Stimulated activated CD4-positive, alpha-beta T cell treated with anti-CD3 and anti-CD28 coated beads, TNF-alpha, amount 100 ng/mL, for 1 hour (primary cell): ENCODE measurements at places on chromosomes 5 and 9.

GRCh38 chr5:171299851-171300250 is 9.2 kb upstream of the TLX3 start:
- DNase-seq = no peak

GRCh38 chr5:175850119-175850845 is 21.1 kb upstream of the CPLX2 start:
- no peak for DNase-seq

GRCh38 chr9:41229408-41230401 is 40.6 kb upstream of the ZNG1F start:
- DNase-seq = no peak

DNA sequence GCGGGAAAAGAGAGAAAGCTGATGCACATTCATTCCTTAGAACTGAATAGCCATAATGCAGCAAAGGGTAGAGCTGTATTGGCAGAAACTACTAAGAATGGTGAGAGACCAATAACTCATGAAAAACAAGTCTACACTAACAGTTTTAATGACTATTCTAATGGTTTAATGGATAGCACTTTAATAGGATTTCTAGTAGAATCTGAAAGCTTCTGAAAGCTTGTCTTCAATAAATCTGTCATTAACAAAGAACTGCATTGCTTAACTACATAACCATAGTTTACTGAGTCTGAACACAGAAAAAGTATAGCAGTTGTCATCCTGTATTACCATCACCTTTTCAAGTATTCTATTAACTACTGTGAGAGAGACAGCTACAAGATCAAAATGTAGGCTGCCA is 617.8 kb upstream of the DMAC1 start:
- DNase-seq = no peak

- DNase-seq = no peak
Measured at GRCh38 chr5:73027361-73027760, 71.5 kb downstream of the FCHO2 start.

- DNase-seq = no peak
Measured at GRCh38 chr9:90393365-90394152, 249.1 kb downstream of the DIRAS2 start.

DNA sequence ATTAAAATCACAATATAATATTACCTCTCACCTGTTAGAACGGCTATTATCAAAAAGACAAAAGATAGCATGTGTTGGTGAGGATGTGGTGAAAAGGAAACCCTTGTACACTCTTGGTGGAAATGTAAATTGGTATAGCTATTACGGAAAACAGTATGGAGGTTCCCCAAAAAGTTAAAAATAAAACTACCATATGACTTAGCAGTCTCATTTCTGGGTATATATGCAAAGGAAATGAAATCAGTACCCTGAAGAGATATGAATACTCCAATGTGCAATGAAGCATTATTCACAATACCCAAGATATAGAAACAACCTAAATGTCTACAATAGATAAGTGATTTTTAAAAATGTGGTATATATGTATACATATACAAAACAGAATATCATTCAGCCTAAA is 199.9 kb downstream of the SNX18 start:
- no peak for DNase-seq

GRCh38 chr9:72954431-72955125 is 1.7 kb upstream of the ALDH1A1 start:
- no peak for DNase-seq

GRCh38 chr9:31372799-31373587 is 1011.5 kb upstream of the ACO1 start:
- no peak for DNase-seq

- DNase-seq = no peak
Measured at GRCh38 chr5:138872841-138873465, 2.2 kb downstream of the LRRTM2 start.

DNA sequence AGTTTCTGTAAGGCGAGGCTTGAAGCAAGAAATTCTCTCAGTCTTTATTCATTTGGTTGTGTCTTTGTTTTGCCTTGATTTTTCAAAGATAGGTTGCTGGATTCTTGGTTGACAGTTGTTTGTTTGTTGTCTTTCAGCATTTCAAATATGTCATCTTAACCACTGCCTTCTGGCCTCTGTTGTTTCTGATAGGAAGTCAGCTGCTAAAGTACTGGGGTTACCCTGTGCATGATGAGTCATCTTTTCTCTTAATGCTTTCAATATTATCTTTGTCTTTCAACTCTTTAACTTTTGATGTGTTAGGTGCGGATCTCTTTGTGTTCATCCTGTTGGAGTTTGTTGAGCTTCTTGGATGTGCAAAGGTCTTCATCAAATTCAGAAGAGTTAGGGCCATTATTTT is 1571.3 kb downstream of the MAT2B start:
- no peak for DNase-seq

DNA sequence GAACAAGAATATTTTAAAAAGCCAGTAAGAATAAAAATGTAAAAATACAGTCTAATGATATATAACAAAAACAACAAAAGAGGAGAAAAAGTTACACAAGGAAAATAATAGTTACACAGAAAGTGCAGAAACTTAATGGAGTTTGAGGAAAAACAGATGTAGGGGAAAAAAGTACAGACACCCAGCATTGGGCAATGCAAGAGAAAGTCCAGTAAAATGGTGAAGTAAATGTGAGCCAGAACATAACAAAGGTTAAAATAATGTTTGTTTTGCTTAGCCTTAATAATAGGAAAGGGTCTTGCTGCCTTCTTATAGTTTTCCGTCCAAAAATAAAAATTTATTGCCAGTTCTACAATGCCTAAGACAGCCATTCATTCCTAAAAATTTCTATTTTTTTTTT is 364.2 kb downstream of the NNT start:
- DNase-seq = no peak

DNA sequence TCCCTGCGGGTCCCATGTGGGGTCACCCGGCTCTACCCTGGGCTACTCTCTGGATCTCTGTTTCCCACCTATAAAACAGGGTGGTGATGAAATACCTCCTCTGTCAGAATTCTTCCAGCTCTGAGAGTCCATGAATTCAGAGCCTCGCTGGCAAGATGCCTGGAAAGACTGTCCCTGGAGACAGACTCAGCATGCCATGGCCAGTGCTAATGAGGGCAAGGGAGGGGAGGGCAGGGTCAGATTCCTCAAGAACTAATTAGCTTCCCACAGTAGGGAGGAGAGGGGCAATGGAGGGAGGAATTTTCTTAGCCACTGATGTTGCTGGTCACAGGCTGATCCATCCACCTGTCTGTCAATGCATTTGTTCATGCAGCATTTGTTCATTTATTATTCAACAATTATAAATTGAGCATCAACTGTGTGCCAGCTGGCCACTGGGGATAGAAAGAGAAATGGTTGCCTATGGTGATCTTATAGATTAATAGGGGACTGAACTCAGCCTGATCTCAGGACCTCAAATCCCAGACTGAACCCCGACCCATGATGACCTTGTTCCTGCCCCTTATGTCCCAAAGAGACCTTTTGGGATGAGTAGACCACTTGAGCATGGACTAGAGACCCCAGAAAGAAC is 4.7 kb downstream of the SYNPO start:
- no peak for DNase-seq

DNA sequence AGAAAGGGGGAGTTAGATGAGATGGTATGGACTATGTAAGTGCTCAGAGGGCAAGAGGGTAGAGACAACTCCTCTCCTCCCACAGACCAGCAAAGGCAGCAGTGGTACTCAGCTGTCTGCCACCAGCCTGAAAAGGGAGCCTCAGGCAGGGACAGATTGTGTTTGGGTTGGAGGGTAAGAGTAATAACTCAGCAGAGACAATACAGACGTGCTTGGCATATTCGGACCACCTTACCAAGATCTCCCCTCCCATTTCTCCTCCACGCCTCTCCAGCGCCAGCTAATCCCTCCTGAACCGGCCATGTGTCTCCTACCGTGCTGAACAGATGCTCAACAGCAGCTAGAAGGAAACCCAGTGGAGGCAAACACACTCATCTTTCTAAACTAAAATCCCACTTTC is 180.8 kb downstream of the ASTN2 start:
- DNase-seq = no peak

DNA sequence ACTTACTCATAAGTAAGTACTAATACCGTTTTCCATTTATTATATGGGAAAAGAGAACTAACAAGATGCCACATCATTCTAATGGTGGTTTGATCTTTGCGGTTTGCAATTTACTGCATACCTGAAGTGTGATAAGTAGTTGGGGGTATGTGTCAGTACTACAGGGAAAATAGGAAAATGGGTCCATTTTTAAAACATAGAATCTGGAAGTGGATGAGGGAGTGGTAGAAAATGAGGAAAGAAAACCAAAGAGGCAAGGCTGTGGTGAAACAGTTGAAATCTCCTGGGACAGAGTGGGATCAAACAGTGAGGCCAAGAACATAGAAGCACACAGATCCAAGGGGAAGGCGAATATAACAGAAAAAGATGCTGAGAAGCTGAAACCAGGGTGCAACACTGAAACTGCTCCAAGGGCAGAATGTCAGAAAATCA is 6.7 kb downstream of the ADAMTSL1 start:
- DNase-seq = no peak

DNA sequence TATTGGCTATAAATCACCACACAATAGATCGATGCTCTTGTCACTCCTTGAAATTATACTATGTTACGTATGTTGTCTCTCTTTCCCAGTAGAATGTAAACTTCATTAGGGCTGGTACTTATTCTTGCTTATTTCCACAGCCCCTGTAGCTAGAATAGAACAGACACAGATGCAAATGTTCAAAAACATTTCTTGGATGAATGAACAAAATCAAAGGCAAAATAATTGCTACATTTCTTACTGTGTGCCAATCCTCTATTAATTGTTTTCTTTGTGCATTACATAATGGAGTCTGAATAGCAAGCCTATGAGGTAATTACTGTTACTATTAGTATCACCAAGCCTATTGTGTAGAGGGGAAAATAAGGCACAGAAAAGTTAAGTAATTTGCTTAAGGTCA is 725 bp upstream of the OR13C2 start:
- DNase-seq = no peak

DNA sequence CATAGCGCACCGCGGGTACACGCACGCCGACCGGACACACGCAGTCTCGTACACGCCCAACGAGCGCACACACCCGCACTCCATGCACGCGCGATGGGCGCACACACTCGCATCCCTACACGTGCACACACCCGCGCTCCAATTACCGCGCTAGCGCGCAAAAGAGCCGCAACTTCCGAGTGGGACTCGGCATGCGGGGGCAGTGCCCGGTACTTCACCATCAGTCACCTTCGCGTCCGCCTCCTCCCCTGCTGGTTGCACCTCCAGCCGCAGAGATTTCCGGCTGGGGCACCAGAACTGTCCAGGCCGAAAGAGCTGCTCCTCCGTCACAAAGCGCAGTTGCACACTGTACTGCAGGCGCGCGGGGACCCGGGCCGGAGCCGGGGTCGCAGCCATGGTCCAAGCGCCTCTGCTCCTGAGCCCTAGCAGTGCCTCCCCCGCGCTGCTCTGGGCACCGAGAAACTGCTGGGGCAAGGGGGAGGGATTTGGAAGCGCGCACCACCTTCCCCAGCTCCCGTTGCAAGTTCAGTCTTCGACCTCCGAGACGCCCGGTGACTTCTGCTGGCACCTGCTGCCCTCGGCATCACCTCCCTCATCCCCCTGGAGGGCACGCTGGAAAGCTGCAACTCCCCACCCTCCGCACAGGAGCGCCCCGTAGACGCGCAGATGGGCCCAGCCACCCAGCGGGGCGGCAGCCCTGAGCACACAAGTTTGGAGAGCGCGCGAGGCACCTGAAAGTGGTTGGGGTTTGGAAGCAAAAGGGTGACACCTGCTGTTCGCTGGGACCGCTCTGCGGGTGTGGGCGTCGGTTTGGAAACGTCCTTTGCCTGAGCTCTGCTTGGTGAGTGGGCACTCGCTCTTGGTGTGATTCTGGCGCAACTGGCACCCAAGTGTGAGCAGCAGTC is 337.4 kb upstream of the PUM3 start:
- DNase-seq = no peak

GRCh38 chr9:99070681-99071080 is 34.2 kb upstream of the TGFBR1 start:
- no peak for DNase-seq

DNA sequence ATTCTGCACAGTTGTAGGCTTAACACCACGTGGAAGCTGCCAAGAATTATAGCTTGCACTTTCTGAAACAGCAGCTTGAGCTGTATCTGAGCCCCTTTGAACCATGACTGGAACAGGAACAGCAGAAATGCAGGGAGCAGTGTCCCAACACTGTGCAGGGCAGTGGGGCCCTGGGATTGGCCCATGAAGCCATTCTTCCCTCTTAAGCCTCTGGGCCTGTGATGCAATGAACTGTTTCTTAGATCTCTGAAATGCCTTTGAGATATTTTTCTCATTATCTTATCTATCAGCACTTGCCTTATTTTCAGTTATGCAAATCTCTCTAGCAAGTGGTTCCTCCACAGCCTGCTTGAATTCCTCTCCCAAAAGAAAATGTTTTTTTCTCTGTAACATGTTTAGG is 87.0 kb upstream of the MTAP start:
- no peak for DNase-seq

DNA sequence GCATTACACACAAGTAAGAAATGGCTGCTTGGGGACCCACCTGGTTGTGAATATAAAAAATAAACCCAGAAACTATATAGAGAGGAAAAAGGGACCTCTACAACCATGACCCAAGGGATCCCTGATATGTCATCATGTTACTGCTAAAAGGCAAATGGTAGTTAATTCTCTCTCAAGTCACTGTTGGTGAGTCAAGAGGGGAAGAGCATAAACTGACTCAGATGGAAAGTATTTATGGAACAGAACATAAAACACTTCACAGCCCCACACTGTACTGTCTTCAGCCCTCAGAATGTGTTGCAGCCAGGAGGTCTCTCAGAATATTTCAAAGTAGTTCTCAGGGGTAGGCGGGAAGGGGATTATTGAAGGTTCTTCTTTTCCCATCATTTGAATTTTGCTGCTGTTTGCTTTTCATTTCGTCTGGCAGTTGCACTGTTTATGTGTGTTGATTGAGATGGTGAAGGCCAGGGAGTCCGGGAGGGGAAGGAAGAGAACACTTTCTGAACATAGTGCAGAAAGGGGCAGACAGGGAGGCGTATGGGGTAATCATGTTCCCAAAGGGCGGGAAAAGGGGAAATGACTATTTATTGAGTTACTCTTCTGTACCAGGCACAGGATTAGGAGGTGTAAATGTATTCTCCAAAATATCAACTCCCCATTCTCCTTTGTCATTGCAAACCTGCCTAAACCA is 85.5 kb downstream of the TEK start:
- DNase-seq = no peak

DNA sequence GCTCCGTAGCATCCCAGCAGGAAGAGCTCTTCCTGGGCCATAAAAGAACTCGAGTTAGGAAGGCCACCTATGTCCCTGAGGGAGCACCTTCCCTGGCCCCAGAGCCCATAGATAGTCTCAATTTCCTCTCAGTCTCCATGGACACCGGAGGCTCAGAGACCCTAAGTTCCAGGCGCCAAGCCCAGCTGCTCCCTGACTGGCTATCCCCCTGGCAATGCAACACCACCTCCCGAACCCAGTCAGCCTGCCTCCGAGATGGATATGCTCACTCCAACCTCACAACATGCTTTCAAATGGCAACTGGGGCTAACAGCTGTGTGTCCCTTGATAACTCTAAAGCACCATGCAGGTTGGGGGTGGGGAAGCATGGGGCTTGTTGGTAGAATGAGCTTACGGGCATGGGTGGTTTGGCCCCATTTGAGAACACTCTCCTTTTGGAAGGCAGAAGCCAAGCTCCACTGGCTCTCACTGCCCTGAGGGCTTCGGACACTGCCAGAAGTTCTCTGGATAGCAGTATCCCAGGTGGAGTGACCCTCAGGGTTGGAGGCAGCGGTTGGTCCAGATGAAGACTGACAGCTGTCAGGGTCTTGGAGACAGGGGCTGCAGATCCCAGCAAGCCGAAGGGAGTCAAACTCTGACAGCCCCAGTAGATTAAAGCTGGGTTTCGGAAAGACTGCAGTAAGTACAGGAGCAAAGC is 165.3 kb downstream of the PAX5 start:
- no peak for DNase-seq

- no peak for DNase-seq
Measured at GRCh38 chr9:9913276-9913832, 699.4 kb downstream of the PTPRD start.
